Endothelial cell (in vitro differentiated cells): ENCODE measurements at places on chromosomes 2 and 18.

DNA sequence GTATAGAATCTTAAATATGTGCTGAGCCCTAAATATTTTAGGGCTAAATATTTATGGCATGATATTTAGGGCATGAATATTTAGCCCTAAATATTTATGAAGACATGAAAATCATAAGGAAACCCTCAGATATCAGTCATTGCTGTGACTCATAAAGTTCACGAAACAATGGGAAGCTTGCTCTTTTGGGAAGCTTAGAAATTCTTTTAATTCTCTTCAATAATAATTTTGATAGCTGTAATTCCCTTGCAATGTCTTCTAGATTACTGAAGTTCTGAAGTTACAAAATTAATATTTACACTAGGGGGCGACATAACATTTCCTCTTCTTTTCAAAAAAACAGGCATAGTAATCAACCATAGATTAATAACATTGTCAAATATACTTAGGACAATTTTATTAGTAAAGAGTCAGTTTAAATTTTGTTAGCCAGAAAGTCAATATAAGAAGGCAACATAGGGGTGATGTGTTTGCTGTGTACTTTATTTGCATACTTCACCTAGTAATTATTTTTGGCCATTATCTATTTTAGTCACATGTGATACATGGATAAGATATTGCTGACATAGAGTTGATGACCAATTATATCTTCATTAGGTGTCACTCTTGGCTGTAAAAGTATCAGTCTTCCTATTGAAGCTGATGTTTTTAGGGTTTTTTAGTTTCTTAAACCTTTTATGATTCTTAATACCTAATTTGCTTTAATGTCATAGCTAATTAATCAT, 13.2 kb downstream of the ZNF804A start:
- DNase-seq, result no peak

GRCh38 chr2:151297882-151298281, 8.4 kb upstream of the NMI start:
- DNase-seq, result no peak

DNA sequence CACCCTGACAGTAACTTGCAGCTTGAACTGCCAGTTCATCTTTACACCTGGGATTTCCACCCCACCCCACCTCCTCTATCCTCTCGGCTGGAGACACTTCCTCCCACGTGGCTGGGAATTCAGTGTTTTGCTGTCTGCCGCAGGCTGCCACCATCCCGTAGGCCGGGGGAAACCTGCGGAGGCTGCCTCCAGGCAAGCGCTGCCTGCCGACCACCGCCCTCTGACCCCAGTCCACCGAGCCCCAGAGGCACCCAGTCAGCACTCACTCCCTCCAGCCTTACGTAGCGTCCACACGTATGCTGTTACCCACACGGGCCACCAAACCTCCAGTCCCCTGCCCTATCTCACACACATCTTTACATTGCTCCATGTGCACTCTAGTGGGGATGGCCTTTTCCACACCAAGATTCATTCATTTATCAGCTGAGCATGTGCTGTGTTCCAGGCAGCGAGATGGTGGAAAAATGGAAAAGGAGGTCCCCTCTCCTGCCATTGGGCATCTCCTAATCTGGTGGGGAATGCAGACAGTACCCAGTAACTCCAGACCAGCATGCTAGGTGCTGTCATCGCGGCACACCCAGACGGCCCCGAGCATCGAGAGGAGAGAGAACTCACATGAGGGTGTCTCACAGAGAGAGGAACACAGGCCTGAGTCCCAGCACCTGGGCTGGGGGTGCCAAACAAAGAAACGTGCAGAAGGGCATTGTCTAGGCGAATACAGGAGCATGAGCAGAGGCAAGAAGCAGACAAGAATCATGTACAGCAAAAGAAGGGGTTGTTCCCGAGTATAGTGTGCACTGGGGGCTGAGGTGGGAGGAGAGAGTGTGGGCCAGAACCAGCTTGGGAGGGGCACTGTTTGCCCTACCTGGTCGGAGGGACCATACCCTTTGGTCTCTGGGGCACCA, 166.9 kb downstream of the SMAD7 start:
- DNase-seq, result no peak

DNA sequence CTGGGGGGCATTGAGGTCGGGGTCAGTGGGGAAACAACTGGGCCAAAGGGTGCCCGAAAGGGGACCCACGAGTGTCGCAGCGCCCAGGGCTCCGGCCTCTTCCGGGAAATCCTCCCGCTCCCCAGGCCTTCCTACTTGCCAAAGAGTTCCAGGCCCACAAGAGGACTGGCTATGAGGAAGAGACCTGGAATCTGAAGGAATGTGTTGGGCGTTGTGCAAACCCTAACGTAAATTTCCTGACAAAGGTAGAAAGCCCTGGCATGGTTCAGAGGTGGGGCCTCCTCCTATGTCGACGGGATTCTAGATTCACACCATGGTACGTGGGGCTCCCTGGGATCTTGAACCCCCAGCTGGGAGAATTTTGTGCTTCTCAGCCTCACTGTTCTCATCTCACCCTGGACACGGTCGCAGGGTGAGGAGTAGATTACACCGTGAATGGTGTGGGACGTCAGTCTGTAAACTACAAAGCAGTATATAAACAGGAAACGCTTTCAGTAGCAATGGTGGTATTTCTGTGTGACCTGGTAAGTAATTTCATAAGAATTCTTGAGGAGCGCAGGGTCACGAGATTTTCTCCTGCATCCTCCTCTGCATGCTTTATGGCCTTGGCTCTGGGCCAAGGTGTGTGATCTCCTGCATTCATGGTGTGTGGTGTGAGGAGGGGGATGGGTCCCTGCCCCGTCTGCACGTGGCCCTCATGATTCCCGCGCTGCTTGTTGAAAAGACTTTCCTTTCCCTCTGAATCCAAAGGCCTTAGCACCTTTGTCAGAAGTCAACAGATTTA, 868 bp downstream of the HSBP1L1 start:
- no peak for DNase-seq

- DNase-seq, result no peak
Measured at GRCh38 chr2:50879457-50879856, 152.5 kb downstream of the NRXN1 start.

- DNase-seq, result no peak
Measured at GRCh38 chr2:36357847-36358659, 2.5 kb downstream of the CRIM1 start.

DNA sequence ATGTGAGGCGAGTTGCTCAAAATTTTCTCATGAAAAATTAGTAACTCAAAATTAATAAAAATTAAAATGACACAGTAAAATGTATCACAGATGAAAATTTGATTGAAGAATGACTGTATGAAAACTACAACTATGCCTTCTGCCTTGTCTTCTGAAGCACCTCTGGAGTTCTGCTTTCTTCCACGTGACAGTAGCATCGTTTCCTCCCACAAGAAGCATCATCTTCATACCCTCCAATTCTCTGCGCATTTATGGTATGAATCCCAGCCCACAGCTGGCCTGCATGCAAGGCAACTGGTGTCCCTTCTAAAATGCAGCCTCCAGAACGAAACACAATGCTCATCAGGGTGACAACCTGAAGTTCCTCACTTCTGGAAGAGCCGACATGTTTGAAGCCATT, 189.9 kb downstream of the MYO1B start:
- DNase-seq, result no peak

DNA sequence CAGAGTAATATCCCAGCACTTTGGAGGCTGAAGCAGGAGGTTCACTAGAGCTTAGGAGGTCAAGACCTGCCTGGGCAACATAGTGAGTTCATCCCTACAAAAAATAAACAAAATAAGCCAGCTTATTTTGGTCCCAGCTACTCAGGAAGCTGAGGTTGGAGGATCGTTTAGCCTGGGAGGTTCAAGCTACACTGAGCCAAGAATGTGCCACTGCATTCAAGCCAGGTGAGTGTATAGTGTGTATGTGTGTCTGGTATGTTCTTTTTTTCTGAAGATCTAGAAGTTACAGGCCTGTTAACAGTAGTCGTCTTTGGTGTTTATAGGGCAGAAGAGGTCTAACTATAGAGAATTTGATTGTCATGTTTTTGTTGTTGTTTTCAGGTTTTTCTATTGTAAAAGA, 40.2 kb downstream of the ZC3H15 start:
- no peak for DNase-seq

- DNase-seq, result no peak
Measured at GRCh38 chr2:46850742-46851141, 64.9 kb downstream of the MCFD2 start.

- no peak for DNase-seq
Measured at GRCh38 chr2:127143841-127144782, 37.2 kb upstream of the BIN1 start.

DNA sequence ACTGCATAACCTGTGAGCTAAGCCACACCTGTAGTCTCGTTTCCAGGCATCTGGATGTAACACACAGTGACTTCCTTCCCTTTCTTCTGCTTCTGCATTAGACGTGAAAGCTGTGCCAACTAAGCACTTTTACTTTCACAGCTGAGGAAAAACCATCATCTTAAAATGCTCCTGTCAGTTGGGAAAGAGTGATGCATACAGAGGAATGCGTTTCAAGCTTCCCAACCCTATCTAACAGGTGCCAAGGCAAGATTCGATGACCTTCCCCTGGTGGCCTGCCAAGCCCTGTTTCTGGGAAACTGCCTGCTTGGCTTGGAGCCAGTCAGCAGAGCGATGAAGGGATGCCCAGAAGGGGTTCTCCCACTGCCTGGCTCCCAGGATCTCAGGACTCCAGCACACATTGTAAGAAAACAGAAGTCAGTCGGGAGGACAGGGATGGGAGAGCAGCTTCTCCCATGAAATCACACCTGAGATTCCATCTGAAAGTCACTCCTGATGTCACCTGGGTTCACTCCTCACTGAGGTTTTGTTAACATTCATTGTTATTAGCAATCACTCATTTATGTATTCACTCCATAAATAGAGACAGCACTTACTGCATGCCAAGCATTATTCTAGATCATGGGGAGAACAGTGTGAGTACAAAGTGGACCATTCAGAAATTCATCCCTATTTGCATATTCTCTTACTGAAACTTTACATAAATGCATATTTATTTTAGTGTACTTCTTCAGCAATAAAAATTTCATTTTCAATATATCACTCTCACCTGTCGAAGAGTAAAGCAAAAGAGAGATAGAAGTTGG, 64.1 kb downstream of the DTNA start:
- no peak for DNase-seq

- DNase-seq, result no peak
Measured at GRCh38 chr2:102159295-102159694, 16.7 kb downstream of the IL1R1 start.

GRCh38 chr18:78087338-78087737, 837.7 kb downstream of the GALR1 start:
- DNase-seq, result no peak

GRCh38 chr2:241267249-241268067, 48.0 kb downstream of the HDLBP start:
- DNase-seq, result no peak

DNA sequence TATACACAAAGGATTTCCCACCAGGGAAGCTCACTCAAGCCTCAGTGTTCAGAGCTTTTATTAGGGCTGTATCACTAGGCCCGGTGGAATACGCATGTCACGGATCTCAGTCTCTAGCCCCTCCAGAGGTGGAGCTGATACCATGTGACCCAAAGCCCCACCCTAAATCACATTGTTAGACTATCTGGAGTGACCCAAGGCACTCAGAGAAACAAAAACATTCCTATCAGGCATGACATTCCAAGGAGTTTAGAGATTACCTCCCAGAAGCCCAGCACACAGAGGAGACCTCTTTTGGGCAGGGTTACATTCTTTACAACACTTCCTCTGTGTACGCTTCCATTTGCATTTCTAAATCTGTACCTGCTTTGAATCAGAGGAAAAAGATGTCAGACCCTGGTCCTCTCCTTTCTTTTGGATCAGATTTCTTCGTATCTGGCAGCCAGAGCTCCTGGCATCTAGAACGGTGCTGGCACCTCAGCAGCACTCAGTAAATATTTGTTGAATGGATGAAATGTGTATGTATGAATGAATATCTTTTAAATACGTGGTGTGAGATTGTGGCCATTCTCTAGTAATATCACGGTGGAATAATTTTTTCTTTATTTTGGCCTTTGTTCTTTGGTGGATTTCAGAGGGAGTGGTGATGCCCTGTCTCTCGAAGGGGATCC, 37.7 kb upstream of the SMAD2 start:
- DNase-seq, result no peak

GRCh38 chr2:207432453-207432852, 97.3 kb upstream of the CREB1 start:
- no peak for DNase-seq

- DNase-seq, result no peak
Measured at GRCh38 chr2:106516436-106516835, 29.3 kb downstream of the CD8B2 start.

DNA sequence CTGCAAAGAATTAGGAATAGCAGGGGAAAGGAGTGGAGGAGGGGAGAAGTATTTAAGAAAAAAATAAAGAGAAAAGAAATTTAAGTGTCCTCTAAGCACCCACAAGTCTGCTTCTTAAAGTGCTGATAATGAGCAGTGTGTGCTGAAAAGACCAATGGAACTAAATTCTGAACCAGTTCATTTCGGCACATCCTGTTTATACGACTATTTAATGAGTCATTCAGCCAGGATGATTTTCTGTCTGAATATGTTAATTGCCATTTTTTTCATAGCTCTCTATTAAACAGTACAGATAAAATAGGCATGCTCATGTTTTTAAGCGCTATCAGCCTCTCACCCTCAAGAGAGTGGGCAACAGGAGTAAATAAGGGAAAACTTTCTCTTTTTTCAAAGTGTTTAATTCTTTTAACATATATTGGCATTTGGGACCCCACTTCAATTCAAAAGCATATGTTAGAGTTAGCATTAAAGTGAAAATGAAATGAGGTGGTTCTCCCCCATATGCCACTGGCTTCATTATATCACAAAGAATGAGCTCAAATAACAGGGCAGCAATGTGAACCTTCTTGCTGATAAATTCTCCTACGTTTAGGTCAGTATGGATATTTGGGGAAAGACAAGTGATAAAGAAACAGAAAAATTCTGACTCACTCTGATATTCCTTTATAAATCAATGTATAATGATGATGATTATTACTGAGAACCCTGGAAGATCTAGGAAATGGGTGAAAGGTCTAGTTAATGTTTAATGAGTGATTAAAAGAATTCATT, 87.5 kb downstream of the TCF4 start:
- no peak for DNase-seq

- DNase-seq, result no peak
Measured at GRCh38 chr2:217552081-217552480, 450.7 kb downstream of the TNS1 start.

GRCh38 chr18:23066060-23066459, 69.2 kb upstream of the CABLES1 start:
- DNase-seq, result no peak

- DNase-seq, result no peak
Measured at GRCh38 chr2:112474844-112475486, 7.0 kb upstream of the TTL start.

DNA sequence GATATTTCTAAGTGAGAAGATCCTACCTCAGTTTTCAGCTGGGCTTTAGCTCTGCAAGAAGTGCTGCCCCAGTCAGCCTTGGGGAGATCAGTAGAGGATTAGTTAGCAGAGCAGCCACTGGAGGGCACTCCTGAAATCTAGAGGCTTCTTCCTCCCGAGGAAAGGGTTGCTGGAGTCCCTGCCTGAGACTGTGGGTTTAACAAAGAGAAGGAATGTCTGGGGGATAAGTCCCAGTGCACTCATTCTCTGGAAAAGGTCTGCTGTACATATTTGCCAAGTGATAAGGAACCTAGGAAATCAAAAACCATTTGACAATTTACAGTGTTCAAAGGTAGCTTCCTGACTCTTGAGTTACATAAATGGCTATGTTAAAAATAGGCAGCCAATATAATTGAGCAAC, 207.2 kb downstream of the SLC8A1 start:
- DNase-seq, result peak; percentile 53

GRCh38 chr18:58195278-58195765, 151.3 kb downstream of the NEDD4L start:
- peak; percentile 23 for DNase-seq
